Frontal cortex (tissue), 4 donors: ENCODE measurements at places on chromosomes 16 and 17. TPM values are rescaled to one million over a fixed set of nuclear protein-coding genes. Genes with fewer than 3 reads are reported as not detected.

CBX2 gene
- 6.1 TPM for total RNA-seq

HAS3 gene
- 4.9 TPM for total RNA-seq

KRTAP9-8 gene
- not detected for total RNA-seq

HAP1 gene
- under 0.01 TPM for total RNA-seq

OR3A2 gene
- 2.4 TPM for total RNA-seq

CCL1 gene
- total RNA-seq: not detected

ATXN7L3 gene
- total RNA-seq: 64.4 TPM

IL17C gene
- not detected for total RNA-seq

NAGS gene
- 0.41 TPM for total RNA-seq

UNC119 gene
- 32.6 TPM for total RNA-seq

TP53TG3C gene
- not detected for total RNA-seq

DPEP3 gene
- total RNA-seq: not detected

CACNG1 gene
- under 0.01 TPM for total RNA-seq

SCIMP gene
- total RNA-seq: under 0.01 TPM

RBL2 gene
- 88.5 TPM for total RNA-seq

CRYBA1 gene
- not detected for total RNA-seq

KIF18B gene
- total RNA-seq: 0.41 TPM

KRTAP9-2 gene
- not detected for total RNA-seq

SAT2 gene
- total RNA-seq: 31.4 TPM

TBC1D3G gene
- not detected for total RNA-seq

ABCC3 gene
- not detected for total RNA-seq

SULT1A2 gene
- 0.41 TPM for total RNA-seq
